ENCODE measurements at places on chromosomes 13 and 19.

DNA sequence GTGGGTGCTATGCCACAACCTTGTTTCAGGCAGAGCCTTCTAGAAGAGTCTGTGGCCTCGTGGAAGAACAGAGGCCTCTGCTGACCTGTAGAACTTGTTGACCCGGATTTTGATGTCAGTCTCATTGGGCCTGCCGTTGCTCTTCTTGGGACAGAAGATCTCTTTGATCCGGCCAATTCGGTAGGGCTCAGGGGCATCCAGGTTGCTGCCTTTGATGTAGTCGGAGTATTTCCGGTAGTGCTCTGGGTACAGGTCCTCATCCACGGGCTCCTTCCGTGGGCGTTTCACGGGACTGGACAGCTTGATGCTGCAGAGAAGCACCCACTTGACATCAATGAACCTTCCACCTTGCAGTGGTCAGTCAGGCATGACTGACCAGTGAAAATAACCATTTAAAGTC is 24.0 kb upstream of the EIF3G start:
- DNase-seq: no peak

- DNase-seq: no peak
Measured at GRCh38 chr13:113963376-113963775, 10.5 kb downstream of the C13orf46 start.

DNA sequence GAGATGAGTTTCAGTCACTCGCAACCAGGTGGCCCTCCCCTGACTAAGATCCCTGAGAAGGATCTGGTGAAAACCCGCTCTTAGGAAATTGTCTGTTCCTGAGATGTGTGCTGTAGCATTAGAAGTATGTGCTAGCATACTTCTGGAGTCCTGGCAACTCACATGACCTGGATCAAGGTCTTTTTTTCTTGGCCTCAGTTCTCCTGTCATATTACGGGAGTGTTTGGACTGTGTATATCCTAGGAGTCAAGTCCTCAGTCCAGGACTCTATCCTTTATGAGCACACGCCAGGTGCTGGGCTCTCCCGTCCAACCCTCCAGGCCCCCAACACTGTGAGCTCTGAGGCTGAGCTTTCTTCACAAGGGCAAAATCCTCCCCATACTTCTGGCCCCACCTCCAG is 156.4 kb downstream of the UQCRFS1 start:
- DNase-seq: no peak

DNA sequence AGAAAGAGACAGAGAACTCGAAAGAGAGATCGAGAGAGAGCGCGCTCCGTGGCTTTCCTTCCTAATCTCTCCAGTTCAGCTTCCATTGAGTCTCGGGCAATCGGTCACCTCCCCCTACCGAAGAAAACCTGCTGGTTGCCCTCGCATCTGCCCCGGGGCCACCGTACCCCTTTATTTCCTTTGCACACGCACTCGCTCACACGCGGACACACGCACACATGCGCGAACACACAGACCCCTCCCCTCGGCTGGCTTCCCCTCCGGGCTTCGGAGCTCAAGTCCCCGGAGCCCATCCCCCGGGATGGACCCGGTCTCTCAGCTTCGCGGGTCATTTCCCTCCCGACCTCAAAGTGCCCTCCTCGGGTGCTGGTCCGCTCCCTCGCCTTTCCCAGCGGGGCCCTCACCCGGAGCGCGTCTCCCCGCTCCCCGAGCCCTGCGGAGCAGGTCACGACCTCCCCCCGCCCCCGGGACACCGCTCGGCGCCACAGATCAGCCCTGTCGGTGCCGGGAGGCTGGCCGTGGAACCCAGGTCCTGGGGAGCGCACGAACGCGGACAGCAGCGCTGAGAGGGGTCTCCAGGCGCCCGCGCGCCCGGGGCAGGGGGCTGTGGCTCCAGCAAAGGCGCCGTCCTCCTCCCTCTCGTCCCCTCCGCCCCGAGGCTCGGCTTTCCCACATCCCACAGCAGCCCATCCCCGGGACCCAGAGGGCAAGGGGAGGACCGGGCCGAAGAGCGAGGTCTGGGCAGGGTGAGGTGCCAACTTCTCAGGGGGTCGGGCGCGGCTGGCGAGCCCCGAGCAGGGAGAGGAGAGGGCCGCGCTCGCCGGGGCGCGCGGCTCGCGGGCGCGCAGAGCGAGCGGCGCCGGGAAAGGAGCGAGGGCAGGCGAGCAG is 1.8 kb downstream of the DACH1 start:
- no peak for DNase-seq

GRCh38 chr13:44905556-44905955 is 83.7 kb downstream of the NUFIP1 start:
- no peak for DNase-seq

DNA sequence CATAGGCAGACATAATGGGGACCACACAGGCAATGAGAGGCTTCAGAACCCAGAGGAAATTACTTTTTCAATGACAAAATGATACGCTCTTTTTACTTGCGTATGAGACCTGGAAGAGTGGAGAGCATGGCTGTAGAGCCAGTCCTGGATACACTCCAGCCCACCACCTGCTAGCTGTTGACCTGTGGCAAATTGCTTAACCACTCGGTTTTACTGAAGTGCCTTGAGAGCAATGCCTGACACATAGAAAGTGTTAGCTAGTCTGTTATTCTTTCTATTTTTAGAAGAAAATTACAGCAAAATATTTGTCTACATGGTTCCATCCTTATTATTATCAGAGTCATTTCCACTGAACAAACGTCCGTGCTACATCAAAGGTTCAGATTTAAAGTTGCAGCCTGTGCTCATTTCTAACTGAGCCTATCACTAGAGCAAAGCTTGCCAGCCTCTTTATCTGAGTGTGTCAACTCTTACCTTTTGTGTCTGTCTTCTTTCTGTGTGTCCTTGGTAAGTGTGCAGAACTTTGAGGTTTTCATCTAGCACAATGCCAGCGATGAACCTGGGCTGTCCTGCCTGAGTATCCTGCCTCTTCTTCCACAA is 9.6 kb upstream of the GPR183 start:
- no peak for DNase-seq

DNA sequence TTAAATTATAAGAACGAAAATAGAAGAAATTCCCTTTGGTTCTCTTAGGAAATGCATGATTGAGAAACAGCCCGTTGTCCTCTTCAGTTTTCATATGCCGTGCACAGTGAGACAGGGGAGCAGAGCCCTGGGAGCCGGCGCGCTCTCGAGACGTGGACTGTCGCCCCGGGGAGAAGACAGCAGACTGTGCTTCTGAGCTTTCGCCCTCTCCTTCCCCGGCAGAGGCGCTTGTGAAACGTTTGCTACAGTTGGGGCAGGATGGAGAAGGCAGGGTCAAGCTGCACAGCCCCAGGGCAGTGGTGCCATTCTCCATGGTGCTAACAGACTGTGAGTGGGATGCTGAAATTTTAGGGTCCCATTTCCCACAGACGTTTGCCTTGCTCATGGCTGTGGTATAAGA is 192.2 kb upstream of the KL start:
- DNase-seq: no peak

- no peak for DNase-seq
Measured at GRCh38 chr19:17209126-17210036, 5.8 kb upstream of the USE1 start.

DNA sequence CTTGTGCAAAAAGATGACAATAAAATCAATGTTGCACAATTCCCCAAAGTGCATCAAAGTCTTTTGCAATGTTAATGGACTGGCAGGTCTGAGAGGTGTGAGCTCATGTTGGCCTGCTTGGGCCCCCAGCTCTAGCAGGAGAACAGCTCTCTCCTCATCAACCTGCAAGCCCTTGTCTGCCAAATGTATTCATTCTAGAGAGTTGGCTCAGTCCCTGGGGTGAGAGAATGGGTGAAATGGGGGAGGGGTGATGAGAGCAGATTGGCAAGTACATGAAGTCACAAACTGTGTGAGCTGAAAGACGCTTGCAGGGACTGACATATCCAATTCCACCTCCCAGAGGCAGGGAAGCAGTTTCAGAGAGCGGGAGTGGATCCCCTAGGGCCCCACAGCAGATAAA is 465.1 kb upstream of the ZNF507 start:
- no peak for DNase-seq

GRCh38 chr13:86882835-86883234 is 788.3 kb upstream of the SLITRK5 start:
- no peak for DNase-seq

GRCh38 chr13:97114651-97115050 is 107.5 kb upstream of the MBNL2 start:
- no peak for DNase-seq

- no peak for DNase-seq
Measured at GRCh38 chr13:94583926-94584325, 12.0 kb downstream of the TGDS start.

DNA sequence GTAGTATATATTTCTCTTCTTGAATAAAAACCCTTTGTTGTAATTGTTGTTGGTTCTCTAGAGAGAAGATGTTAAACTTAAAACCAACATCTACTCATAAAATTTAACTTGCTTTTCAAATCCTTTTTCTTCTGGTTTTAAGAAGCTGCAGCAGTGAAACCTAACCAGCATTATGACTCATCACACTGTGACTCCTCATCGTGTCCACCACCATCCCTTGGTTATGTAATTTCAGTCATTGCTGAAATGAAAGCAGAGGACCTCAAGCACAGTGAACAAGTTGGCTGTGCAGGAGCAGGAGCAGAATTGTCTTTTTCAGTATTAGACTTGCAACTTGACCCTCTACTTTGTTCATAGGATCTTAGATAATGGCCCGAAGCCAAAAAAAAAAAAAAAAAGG is 64.9 kb upstream of the HTR2A start:
- DNase-seq: no peak

- no peak for DNase-seq
Measured at GRCh38 chr19:2416321-2417097, 10.9 kb downstream of the TIMM13 start.

DNA sequence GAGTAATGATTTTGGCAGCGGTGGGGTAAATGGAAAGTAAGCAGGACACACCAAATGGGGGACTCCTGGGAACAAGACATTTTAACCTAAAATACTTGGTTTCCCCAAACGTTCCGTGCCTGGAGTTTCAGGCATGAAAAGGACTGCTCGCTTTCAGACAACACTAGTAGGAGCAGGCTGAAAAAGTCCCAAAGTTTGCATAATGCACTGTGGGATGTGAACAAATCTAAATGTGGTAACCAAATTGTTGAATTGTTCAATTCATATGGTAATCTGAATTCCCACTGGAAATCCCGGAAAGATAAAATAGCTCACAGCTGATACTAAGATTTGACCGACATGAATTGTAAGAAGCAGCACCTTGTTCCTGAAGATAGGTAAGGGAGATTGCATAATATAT is 467.2 kb upstream of the ARGLU1 start:
- DNase-seq: no peak

GRCh38 chr13:47279920-47280319 is 383.1 kb upstream of the HTR2A start:
- DNase-seq: no peak

- no peak for DNase-seq
Measured at GRCh38 chr19:6010107-6010506, 32.2 kb upstream of the RANBP3 start.

DNA sequence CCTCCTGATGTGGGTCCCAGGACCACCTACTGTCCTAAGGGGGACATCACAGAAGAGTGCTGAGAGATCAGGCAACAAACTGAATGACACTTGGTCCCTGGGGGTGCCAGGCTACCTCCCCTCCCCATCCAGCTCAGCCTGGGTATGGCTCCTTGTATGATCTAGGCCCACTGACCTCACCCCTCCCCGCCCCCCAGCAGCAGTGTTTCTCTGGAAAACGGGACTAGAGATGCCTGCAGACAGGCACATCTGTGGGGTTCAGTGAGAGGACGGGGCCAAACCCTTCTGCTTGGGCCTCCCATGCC is 9.3 kb downstream of the ACP4 start:
- DNase-seq: no peak

DNA sequence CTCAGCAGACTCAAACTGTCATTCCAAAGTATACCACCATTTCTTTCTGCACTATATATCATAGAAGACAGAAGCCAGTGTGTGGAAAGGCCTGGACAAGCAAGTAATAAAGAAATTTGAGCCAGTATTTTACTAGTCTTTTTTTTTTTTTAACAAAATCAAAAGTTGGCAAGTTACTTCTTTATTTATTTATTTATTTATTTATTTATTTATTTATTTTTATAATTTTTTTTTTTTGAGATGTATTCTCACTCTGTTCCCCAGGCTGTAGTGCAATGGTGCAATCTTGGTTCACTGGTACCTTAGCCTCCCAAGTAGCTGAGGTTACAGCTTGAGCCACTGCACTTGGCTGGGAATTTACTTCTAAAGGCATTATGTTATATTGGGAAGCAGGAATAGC is 25.3 kb downstream of the ZNF493 start:
- DNase-seq: no peak

GRCh38 chr19:43743059-43743458 is 11.7 kb downstream of the SMG9 start:
- no peak for DNase-seq
